Stimulated activated CD8-positive, alpha-beta memory T cell treated with anti-CD3 and anti-CD28 coated beads, Interleukin-4, amount 100 ng/mL, for 48 hours (primary cell): ENCODE measurements at places on chromosomes 2 and 18.

- DNase-seq, result no peak
Observed at GRCh38 chr2:239114616-239115265, 266.9 kb downstream of the TWIST2 start.

DNA sequence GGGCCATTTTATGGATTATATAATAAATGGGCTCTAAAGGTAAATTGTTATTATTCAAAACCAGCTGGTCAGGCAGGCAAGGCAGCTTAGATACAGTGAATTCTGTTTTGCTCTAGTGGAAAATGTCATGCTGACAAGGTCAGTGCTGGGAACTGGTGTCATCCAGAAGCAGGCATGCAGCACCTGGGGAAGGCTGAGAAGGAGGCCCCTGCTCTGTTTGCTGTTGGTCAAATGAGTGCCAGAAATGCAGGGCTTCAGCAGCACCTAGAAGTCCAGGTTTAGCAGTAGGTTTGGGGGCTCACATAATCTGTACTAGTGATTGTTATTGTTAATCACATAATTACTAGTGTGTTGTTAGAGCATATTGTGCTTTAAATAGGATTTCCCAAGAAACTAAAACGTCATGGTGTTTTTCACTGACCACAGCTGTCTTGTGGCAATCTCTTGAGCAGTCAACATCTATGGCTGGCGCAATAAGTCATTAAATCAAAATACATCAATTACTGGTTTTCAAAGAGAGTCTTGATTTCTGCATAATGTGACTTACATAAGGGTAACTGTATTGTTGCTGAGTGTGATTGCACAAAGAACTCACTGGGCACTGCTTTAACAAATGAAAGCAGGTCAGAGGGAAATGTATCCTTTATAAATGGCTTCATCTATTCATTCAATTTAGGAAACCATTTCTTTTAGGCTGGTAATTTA lies 99.1 kb downstream of the MYO3B start:
- no peak for DNase-seq

- no peak for DNase-seq
Observed at GRCh38 chr2:218618102-218618860, 10.6 kb downstream of the PLCD4 start.

DNA sequence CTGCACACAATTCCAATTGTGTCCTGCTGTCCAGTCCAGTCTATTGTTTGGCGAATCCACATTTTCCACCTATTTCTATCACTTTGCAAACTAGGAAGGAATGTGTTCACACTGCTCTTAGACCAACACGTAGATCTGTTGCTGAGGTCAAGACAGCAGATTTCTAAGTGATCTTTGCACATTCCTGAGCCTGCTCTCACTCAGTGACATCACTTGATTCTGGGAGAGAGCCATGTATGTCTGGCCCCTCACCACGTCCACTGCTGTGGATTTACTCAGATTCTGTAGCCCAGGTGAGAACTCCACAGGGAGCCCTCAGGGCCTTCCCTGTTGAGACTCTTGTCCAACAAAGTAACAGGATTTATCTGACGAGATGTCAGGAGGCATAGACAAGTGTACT lies 317.2 kb downstream of the TSN start:
- no peak for DNase-seq

- no peak for DNase-seq
Observed at GRCh38 chr2:70078384-70078783, 8.9 kb upstream of the PCBP1 start.

GRCh38 chr18:42274488-42275137 lies 319.6 kb downstream of the PIK3C3 start:
- DNase-seq, result no peak

DNA sequence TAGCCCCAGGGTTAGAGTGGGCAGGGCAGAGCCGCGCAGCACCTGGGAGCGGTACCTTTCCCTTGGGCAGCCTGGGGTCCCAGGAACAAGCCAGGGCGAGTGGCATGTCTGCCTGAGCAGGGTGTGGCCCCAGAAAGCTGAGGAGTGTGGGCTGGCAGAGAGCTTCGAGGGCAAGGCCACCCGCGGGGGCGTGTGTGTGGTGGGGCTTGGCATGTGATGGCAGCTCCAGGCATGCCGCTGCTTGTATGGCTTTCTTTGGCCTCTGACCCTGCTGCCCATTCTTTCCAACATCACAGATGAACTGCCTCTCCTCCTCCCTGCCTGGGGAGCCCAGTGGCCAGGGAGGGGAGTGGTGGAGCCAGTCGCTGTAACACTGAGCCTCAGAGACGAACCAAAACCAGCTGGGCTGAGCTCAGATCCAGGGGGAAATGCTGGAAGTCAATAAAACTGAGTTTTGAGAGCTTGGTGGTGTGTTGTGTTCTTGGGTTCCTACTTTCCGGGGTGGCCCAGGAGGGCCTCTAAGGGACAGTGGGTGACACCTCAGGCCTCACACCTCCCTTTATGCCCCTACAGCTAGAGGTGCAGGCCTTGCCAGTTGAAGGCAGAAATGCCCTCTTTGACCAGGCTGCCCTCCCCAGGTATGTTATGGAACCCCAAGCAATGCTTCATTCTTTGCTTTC lies 7.4 kb downstream of the DNAJB2 start:
- DNase-seq, result no peak
